ENCODE measurements at places on chromosomes 11 and 22.

DNA sequence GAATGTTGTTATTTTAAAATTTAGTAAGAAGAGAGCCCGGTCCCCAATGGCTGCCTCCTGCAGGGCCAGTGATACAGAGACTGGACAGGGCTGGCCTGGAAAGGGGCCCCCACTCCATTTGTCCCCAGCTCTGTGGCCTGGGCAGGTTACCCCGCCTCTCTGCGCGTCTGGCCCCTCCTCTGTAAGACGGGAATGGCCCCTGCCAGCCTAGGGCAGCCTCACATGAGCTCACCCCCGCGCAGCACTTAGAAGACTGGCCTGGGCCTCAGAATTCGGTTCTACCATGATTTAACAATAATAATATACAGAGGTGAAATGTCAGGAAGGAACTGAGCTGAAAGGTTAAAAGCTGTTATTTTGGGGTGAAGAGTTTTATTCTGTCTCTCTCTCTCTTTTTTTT, 1.3 kb downstream of the APOBEC3G start:
- DNase-seq = no peak

DNA sequence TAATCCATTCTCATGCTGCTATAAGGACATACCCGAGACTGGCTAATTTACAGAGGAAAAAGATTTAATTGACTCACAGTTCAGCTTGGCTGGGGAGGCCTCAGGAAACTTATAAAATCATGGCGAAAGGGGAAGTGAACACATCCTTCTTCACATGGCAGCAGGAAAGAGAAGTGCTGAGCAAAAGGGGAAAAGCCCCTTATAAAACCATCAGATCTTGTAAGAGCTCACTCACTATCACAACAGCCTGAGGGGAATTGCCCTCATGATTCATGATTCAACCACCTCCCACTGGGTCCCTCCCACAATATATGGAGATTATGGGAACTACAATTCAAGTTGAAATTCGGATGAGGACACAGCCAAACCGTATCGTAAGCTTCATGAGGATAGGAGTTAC, 3.8 kb upstream of the CYB5R2 start:
- no peak for DNase-seq

GRCh38 chr11:17505146-17505545, 28.5 kb upstream of the ABCC8 start:
- no peak for DNase-seq

GRCh38 chr22:26766510-26767350, 109.3 kb downstream of the MIAT start:
- no peak for DNase-seq

DNA sequence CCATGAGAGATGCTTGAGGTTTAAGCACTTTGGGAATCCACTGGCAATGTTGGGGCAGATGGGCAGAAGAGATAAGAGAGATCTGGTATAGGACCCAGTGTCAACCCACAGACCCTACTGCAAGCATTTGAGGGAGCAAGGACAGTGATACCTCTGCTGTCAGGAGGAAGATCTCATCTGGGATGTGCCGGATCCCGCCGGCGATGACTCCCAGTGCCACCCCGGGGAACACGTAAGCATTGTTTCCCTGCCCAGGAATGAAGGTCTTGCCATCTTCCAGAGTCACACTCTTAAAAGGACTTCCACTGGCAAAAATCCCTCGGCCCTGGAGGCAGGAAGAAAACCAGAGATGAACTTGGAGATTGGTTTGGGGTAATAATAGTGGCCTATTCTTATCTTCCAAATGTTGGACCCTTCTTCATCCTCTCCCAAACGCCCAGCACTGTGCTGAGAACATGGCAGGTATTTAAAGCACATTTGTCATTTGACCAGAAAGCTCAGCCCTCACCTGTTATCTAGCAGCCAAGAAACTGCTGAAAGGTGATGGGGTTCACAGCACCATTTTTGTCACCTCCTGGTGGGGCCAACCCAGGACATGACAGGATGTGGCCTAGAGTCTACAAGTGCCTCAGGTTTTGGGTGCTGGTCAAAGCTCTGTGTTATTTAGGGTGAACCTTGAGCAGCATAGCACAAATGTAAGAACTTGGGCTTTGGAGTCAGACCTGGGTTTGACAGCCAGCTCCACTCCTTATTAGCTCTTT, 71.7 kb downstream of the CCDC81 start:
- no peak for DNase-seq

DNA sequence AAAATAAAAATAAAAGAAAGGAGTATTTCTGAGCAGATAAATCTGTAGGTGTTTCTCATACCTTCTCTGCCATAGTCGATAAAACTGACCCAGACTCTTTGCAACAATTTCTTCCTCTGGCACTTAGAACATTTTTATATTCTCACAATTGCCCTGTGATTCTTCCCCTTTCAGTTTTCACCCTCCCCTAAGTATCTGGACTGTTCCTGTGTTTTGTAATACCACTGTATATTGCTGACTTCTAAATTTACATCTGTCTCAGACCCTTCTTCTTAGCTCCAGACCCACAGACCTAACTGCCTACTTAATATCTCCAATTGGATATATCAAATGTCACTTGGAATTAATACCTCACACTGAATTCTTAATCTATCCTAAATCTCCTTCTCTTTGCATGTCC, 133.4 kb upstream of the DDI1 start:
- no peak for DNase-seq

GRCh38 chr22:35479359-35479758, 61.3 kb upstream of the RASD2 start:
- DNase-seq = no peak

- DNase-seq = peak; percentile 68
Observed at GRCh38 chr11:66388780-66389386, 17.3 kb upstream of the SLC29A2 start.

DNA sequence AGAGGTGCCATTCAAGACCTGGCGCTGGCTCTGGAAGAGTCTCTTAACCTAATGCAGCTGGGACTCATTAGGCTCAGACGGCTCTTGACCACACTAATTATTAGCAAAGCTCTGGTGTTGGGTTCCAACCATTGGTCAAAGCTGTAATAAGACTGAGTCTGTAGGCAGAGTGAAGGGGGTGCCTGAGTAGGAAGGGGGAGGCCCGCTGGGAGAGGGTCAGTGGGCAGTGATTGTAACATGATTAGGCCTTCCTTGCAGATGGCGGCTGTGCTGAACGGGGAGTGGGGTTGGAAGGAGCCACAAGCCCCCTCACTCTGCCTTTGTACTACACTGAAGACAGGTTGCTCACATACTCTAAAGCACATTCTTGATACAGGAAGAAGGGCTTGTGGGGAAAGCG, 5.2 kb downstream of the SRPRA start:
- DNase-seq = no peak

GRCh38 chr11:128520888-128521681, 66.3 kb downstream of the ETS1 start:
- DNase-seq = peak; percentile 19

DNA sequence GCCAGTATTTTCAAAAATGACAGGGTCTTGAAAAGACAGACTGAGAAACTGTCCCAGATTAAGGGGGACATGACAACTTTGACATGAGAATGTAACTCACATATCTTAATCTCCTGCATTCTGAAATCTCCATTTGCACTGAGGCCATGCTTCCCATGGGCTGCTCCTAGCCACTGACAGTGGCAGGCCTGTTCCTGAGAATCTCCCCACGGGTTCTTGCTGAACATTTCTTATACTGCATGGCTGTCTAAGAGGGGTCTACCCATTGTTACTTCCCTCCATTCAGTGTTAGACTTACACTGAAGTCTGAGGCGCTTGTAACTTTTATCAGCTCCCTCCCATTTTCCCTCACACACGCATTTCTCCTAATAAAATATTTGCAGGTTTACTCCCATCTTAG, 1.5 kb downstream of the CEP295 start:
- no peak for DNase-seq

DNA sequence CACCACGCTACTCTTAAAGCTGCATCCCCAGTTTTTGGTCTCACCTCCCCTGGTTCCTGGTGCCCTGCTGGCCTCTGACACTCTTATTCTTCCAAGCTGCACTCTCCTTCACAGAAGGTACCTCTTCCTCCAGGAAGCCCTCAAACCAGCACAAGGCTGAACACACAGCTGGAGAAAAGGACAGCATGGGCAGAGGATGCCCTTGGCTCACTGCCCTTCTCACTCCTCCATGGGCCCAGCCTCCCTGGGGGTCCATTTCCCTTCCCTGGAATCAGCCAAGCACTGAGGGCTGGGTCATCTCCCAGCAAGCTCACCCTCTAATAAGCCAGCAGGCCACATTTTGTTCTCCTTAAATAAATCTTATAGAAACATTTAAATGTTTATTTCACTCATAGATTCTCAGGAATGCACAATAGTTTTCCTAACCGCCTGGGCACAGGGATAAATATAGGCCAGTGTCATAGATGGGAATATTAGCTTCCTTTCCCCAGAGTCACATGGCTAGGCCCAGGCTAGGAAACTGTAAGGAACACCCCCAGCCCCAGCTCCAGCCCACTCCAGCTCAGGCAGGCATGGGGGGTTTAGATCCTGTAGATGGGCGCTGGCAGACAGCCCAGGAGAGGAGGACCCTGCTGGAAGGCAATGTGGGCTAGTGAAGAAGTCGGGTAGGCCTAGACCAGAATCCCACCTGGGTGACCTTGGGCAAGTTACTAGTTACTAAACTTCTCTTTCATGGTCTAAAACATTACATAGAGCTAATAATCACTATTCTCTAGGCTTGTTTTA, 51.5 kb downstream of the IRAG1 start:
- no peak for DNase-seq

DNA sequence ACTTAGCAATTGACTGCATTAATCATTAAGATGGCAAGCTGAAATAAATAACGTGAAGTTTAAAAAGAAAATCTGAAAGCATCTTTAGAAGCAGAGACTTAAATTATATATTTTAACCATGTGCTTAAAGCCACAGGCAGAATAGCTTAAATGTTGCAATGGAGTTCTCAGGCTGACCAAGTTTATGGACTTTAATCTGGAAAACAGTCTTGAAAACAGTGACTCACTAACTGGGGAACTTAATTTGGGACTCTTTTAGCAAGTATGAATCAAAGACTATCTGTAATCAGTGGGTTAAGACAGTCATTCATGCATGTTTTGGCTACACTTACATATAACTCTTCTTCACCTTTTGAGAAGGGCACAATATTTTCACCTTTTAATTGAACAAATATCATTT, 12.6 kb upstream of the GLYATL1 start:
- DNase-seq = no peak

DNA sequence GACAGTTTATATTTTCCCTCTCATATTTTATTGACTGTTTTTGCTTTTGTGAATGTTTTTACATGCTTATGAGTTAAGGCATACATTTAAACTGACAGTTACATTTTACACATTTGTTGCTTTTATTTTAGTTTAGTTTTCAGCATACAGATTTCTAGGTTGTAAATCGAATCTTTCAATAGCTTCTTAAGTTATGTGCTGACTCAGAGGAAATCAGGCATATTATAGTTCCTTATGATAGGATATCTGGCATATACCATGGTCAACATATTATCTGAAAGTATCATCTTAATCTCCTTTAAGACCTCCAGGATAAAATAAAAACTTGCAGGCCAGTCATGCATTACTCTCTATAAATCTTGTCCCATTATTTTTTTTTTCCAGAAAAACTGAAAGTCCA, 916.6 kb downstream of the LRRC4C start:
- no peak for DNase-seq

- DNase-seq = no peak
Observed at GRCh38 chr11:38937709-38938108, 2339.7 kb upstream of the RAG2 start.

DNA sequence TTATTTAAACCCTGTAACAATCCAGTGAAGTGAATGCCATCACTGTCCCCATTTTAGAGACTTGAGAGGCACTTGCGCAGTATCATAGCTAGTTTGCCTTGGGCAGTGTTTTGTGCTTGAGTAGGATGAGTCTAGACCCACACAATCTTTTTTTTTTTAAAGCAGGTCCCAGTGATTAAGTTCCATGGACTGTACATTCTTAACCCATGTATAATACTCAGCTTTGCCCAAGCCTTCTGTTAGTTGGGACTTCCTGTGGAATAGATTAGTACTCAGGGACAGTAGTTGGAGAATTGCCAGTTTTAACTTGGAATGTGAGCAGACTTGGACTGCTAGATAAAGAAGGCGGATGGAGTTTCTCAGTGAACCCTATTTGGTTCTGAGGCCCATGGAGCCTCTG, 108.6 kb upstream of the RASSF10 start:
- DNase-seq = no peak

DNA sequence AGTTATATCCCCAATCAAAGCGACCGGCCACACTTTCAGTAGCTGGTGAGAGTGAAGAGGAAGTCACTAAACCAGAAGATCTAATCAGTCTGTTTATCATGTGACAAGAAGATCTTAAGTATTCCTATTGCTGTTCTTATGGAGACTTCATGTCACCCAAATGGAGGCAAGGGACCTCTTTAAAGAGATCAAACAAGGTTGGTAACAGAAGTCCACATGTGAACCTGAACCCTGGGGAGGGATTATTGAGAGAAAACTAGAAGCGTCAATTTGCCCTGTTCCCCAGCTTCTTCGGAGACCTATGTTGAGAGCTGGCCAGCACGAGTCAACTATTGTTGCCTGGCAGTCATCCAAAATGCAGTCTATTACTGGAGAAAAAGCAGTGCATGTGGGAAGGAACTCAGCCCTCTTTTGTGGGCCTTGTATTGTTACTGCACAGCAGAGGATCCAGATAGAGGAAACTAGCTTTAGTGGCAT, 76.9 kb upstream of the CTSC start:
- no peak for DNase-seq

DNA sequence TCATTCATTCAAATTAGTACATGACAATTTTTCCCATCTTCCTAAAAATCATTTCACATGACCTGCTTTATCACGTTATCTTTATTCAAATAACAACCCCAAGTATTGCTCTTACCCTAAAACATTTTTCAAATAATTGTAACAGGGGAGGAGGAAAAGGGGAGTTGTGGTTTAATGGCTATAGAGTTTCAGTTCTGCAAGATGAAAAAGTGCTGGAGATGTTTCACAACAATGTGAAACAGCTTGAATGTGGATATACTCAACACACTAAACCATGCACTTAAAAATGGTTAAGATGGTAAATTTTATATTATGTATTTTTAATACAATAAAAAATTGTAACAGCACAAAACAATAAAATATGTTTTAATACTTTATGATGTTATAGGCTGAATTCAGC, 161.6 kb upstream of the GUCY1A2 start:
- DNase-seq = no peak

- no peak for DNase-seq
Observed at GRCh38 chr11:2655016-2655719, 44.6 kb downstream of the KCNQ1OT1 start.

DNA sequence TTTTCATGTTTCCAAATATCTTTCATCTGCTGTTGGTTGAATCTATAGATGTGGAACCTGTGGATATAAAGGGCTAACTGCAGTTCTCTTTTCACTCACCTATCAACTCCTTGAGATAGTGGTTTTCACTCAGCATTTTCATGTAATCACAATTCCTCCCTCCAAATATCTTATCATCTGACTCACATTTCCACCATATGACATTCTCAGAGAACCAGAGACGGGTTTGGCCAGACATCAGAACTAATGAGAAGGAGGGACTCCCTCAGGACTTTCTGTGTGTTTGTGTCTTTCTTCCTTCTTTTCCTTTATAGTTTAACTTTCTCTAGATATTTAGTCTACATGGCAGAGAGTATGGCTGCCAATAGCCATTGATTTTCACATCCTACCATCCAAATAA, 134.8 kb upstream of the DDI1 start:
- DNase-seq = no peak
